Nucleus accumbens (tissue), 56 donors: ENCODE measurements at places on chromosomes 1 and 21.

- no peak for DNase-seq
Measured at GRCh38 chr1:94079080-94079940, 41.6 kb downstream of the ABCA4 start.

- no peak for DNase-seq
Measured at GRCh38 chr1:109258481-109259466, 9.4 kb downstream of the CELSR2 start.

DNA sequence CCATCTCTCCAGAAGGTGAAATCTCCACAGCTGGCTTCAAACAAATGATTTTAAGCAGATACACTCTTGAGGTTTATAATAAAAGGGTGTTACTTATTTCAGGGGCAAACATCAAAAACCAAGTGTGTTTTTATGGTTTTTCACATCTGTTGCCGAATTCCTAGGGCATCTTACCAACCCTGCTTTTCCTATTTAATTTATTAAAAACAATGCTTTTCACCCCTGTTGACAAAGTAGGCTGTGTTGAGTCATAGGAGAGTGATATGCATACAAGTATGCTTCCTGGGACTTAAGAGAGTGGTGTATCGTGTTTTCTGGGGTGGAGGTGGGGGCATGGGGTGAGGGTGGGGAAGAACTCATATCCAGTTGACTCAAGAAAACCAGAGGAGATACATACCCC lies 29.3 kb upstream of the IL20 start:
- DNase-seq, result no peak

- DNase-seq, result no peak
Measured at GRCh38 chr1:8578936-8579335, 238.5 kb downstream of the RERE start.

DNA sequence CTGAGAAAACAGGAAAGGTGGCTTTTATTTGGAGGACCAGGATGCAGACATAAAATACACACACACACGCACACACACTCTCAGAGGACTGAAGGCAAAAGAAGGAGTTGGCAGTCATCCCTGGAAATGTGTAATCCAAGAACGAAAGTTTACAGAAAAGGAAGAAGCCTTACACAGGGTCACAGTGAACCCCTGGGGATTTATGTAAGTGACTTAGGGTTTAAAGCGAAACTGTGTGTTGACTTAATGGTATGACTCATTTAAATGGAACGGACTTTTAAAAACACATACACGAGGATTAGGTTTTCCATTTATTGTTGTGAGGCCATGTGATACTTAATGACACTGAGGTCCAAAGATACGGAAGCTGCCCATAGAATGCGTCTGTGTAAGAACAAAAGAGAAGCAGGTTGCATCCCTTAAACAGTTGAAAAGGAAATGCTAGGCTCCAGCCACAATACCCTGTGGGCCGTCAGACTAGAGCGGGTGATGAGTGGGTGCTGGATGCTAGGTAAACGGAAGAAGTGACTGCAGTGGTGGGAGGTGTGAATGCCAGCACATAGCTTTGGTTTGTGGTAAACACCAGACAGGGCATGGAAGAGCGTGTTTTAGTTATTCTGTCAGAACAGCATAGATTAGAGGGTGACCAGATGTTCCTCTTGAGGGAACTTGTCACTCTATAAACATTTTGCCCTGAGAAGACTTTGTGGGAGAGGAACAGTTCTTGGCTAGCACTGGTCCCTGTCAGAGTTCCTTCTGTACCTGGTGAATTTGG lies 21.6 kb upstream of the BCL10 start:
- DNase-seq, result no peak

DNA sequence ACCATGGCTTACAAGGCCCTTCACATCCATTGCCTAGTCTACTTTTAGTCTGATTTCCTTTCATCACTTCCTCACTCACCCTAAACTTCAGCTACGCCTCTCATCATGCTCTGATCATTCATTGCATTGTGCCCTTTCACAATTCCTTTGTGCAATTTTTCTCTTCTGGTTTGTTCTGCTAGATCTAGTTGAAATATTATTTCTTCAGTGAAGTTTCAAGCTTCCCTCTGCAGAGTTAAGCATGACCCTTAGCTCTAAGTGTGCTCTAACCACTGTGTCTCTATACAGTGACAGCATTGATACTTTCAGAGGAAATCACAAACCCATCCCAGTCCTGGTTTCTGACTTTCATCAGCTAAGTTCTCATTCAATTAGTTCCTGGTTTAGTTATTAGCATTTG lies 166.1 kb downstream of the PLA2G4A start:
- DNase-seq, result no peak

GRCh38 chr1:62092110-62092509 lies 102.5 kb upstream of the L1TD1 start:
- no peak for DNase-seq

DNA sequence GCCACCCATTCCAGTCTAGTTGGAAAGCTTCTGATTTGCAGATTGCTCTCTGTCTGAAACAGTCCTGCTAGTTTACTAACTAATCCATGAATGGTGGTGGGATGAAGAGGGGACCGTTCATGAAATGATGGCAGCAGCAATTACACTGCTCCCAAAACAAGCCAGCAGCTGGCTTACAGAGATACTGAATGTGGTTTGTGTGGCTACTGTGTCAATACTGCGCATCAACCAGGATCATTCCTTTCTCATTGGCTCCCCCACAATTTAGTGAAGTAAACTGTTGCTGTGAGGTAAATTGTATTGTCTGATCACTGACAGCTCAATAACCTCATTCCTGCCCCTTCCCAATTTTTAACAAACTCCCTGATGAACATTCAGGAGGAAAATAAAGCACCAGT lies 191.3 kb upstream of the LMO4 start:
- DNase-seq, result no peak

GRCh38 chr1:68542586-68542985 lies 45.7 kb upstream of the DEPDC1 start:
- no peak for DNase-seq

GRCh38 chr1:99851850-99852454 lies 1.8 kb downstream of the AGL start:
- no peak for DNase-seq

DNA sequence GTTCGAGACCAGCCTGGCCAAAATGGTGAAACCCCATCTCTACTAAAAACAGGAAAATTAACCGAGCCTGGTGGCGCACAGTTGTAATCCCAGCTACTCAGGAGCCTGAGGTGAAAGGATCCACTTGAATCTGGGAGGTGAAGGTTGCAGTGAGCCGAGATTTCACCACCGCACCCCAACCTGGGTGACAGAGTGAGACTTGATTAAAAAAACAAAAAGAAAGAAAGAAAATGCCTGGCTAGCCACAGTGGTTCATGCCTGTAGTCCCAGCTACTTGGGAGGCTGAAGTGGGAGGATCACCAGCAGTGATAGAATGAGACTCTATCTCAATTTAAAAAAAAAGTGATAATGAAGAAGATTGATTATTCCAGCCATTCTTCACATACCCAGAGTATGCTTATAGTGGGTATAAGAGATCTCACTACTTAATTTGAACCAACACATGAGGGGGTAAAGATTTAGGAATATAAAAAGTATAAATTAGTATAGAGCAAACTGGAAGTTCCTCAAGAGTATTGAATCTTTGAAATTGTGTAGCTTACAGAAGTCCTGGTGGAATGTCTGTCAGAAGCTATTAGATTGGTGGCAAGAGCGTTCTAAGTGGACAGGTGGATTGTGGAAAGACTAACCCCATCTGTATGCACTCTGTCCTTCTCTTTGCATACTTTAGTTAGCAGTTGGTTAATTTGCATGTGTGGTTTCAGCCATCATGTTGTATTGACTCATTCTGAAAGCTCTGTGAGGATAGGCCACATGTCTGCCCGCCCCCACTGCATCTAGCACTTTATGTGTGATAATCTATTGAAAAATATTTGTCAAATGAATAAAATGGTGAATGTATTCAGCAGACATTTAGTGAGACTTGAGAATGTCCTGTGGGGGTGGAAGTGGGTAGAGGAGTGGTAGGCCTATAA lies 25.0 kb downstream of the RLF start:
- DNase-seq, result peak; percentile 28

GRCh38 chr1:13604721-13605120 lies 21.1 kb downstream of the PDPN start:
- no peak for DNase-seq

DNA sequence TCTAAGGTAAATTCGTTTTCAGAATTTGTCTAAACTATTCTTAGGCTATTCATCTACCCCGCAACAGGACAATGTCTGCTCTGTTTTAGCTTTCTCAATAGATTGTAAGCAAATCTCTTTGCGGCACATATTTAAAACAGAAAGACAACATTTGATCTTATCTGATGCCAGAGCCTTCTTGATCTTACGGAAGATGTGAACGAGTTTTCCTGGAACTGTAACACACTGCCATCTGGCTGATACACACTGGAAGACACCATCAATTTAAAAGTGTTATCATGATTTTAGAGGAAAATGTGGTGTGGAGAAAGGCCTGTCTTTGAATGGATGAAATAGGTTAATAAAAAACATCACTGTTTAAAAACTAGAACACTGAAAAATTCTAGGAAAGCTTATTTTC lies 36.1 kb downstream of the COA6 start:
- DNase-seq, result no peak

DNA sequence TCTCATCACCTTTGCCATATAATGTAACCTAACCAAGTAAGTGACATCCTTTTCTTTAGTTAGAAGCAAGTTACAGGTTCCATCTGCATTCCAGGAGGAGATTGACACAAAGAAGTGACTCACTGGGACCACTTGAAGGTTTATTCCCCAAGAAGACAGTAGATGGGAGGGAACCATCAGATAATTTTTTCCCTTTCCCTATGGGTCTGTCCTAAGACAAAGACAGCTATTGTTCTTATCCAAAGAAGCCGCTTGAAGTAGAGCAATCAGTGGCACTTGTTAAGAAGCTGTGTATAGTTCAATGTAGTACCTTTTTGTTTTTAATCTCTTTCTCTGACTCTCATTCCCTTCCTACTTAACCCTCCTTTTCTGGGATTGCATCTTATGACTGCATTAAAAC lies 139.9 kb upstream of the B3GALT2 start:
- no peak for DNase-seq

GRCh38 chr1:229694053-229694693 lies 68.1 kb downstream of the URB2 start:
- DNase-seq, result no peak

DNA sequence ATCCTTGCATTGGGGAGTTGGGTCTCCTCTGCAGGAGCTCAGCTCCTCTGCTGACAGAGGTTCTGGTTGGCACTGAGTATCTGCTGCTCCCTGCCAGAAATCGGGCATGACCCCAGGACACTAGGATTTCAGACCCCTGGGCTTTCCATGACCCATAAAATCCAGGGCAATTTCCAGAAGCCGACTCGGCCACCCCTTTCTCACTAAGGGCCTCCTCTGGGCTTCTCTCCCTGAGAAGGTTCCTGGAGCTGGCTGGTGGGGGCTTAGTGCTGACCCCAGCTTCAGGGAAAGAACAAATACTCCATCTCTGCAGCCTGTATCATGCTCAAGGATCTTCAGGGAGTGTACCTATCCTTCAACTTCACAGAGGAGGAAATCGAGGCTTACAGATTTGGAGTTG lies 603.4 kb downstream of the PTPRU start:
- no peak for DNase-seq

DNA sequence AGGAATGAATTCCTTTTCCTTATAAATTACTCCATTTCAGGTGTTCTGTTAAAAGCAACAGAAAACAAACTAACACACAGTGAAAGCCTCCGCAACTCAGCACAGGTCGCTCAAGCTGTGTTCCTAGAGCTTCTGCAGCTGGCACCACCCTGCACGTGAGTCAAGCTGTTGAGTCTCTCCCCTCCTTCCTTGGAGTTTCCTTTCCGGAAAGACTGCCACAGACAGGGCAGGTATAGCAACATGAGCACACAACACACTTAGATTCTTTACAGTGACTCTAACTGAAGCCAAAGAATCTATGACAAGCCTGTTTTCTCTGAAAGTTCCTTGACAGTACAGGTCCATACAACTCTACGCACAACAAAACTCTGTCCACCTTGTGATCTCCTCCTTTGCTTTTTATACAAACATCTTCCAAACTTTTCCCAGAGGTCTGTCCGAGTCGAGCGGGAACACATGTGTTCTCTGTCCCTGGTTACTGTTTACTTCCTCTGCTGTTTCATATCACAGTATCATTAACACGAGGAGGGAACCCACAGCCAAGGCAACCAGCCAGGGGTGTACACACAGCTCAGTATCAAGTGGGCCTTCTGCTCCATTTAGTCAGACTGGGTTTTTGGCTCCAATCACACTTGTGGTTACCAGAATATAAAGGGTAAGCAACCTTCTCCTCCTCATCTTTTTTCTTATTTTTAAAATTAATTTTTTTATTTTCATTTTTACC lies 38.7 kb upstream of the DESI2 start:
- no peak for DNase-seq

- DNase-seq, result no peak
Measured at GRCh38 chr1:235920596-235921375, 54.1 kb upstream of the LYST start.

DNA sequence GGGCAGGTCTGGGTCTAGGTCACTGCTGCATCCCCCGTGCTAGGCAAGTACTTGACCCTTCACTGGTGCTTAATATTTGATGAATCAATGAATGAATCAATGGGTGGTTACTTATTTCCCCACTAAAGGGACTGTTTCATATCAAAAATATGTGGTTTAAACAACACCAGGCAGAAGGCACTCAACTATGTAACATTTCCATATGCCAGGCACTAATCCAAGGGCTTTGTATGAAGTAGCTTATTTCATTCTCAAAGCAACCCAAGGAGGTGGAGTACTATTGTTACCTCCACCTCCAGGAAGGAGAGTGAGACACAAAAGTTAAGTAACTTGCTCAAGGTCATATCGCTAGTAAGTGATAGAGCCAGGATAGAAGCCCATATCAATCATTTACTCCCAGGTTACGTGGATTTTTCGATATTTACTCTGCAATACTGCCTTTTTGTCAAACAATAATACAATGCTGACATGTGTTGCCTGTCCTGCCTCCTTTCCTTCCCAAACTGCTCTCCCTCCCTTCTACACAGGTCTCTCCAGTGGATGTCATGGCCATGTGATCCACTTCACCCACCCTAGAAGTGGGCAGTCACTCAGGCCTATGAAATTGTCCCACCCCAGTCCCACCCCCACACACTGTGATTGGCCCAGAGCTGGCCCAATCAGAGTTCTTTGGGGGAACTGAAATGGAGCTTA lies 142.8 kb downstream of the ETS2 start:
- no peak for DNase-seq

DNA sequence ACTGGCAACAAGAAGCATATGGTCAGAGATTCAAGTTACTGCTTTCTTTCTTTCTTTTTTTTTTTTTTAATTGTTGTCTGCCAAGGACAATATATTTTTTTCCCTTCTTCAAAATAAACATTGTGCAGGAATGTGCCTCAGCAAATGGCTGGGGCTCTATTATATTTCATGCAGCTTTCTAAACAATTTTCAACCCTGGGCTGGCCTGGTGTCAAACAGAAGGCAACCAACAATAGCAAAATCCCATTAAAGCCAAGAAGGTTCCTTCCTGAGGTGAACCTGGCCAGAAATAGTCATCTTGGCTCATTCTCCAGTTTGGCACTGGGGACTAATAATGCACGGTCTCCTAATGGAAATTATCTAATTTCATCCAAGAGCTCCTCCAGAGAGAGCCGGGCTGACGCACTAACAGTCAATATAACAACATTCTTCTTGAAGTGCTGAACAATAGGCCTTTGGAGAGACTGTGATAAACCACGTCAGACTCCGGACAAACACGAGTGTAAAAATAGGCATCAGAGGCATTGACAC lies 35.7 kb upstream of the HLX start:
- DNase-seq, result no peak

GRCh38 chr21:22224261-22224660 lies 1226.1 kb downstream of the NCAM2 start:
- DNase-seq, result no peak

- no peak for DNase-seq
Measured at GRCh38 chr1:35461966-35462651, 95.1 kb downstream of the KIAA0319L start.
